ENCODE measurements at places on chromosomes 5 and 9.
A peak's percentile ranks its signal among the peaks of the same experiment; 100 is the strongest.

DNA sequence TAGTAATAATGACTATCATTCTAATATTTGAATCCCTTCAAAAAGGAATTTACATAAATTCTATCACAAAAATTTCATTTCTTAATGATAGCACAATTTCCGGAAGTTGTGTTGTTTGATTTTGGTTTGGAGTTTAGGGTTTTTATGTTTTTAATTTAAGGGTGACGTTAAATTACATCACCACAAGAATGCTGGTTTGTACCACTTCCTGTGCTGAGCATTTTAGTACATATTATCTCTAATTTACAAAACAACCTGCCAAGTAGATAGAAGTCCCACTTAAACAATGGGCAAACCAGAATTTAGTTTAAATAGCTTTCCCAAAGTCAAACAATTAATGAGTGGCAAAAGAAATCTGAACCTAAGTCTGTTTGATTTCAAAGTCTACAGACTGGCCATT, 63.4 kb downstream of the DENND1A start:
- ATAC-seq = no peak

DNA sequence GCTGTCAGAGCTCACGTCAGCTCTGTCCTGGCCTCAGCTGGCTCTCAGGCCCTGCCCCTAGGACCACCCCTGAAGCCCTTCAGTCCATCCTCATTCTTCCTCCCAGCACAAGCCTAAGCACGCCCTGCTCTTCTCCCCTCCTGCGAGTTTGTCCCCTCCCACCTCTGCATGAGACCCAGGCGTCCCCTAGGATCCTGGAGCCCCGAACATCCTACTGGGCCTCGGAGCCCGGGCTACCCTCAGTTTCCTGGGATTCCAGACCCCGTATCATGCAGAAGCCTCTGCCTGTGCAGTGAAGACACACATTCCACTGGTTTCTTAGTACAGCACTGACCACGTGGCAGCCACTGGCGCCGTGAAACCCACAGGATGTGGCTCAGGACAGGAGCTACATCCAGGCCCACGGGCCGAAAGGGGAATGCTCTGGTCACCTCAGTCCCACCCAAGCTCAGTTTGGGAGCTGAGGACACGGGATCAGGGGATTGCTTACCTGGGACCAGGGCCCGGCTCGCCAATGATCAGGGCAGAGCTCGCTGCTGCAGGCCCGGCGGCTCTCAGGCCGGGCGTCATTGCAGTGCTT, 64.2 kb downstream of the ZNF354C start:
- no peak for ATAC-seq

- ATAC-seq = no peak
These were observed 25.0 kb downstream of the RGS3 start for GRCh38 chr9:113488490-113488889.

GRCh38 chr5:109945097-109945678, 255.5 kb downstream of the MAN2A1 start:
- no peak for ATAC-seq

DNA sequence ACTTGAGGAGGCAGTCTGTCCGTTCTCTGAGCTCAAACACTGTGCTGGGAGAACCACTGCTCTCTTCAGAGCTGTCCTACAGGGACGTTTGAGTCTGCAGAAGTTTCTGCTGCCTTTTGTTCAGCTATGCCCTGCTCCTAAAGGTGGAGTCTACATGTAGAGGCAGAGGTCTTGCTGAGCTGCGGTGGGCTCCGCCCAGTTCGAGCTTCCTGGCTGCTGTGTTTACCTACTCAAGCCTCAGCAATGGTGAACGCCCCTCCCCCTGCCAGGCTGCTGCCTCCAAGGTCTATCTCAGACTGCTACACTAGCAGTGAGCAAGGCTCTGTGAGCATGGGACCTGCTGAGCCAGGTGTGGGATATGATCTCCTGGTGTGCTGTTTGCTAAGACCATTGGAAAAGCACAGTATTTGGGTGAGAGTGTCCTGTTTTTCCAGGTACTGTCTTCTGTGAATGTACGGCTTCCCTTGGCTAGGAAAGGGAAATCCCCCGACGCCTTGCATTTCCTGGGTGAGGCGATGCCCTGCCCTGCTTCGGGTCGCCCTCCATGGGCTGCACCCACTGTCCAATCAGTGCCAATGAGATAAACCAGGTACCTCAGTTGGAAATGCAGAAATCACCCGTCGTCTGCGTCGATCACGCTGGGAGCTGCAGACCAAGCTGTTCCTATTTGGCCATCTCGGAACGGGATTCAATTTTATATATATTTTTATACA, 58.5 kb downstream of the CNTRL start:
- peak; percentile 84 for ATAC-seq

DNA sequence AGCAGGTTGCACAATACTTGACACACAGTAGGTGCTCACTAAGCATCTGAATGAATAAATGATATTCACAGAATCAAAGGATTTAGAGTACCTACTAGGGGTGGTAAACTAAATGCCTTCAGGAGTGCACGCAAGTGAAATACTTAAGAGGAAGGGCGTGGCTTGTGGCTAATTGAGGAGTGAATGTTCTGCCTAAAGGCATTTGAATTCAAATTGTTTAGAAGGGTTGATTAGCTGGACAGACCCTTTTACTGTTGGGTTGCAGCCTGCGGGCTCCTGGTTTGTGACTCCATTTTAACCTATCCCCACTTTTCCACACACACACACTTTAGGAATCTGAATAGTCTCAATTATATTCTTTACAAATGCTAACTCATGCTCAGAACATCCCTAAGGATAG, 63.1 kb downstream of the PPP2R2B start:
- no peak for ATAC-seq

- ATAC-seq = no peak
These were observed 176.6 kb upstream of the KCNN2 start for GRCh38 chr5:114185274-114185673.

GRCh38 chr9:16387382-16387781, 483.1 kb downstream of the BNC2 start:
- ATAC-seq = no peak

DNA sequence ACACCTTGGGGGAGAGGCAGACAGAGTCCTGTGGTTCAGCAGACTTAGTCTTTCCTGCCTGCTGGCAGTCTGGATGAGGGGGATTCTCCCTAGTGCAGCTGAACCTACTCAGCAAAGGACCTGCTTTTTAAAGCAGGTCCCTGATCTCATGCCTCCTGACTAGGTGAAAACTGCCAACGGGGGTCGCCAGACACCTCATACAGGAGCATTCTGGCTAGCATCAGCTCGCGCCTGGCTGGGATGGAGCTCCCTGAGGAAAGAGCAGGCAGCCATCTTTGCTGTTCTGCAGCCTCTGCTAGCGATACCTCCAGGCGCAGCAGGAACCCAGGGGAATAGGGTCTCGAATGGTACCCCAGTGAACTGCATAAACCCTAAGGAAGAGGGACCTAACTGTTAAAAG, 225.2 kb downstream of the CDH9 start:
- ATAC-seq = no peak

DNA sequence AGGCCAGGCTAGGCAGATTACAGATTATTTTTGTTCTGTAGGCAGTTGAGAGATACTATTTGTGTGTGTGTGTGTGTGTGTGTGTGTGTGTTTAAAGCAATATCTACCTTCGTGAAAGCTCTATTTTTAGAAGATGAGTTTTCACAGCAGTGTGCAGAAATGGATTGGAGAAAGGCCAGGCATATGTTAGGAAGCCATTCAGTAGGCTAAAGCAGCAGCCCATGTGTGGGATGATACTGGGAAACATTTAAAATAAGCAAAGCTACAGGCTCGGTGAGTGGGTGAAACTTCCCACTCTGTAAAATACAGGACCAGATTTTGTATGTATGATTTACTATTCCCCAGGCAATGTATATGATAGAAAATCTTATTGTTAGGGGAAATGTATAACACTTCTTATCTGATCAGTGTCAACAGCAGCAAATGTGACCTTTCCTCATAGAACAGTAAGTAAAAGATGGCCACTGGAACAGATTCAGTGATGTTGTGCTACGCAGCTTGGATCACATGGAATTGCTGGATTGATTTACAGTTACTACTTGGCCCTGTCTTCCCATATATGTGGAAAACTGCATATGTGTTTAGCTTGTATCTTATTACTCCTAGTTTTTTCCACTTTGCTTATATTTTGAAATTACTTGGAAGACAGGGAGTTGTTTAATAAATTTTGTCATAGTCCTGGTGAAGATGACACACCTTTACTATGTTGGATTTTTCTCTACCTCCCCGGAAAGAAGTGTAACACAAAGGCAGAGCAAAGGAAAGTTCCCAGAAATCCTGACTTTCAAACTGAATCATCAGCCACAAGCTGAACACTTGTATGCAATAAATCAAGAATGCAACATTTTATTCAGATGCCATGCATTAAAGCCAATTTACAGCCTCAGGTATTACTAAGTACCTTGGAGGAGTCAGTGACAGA, 1077.7 kb upstream of the SEMA6A start:
- no peak for ATAC-seq

GRCh38 chr5:59562756-59563389, 330.7 kb downstream of the PDE4D start:
- ATAC-seq = peak; percentile 64

DNA sequence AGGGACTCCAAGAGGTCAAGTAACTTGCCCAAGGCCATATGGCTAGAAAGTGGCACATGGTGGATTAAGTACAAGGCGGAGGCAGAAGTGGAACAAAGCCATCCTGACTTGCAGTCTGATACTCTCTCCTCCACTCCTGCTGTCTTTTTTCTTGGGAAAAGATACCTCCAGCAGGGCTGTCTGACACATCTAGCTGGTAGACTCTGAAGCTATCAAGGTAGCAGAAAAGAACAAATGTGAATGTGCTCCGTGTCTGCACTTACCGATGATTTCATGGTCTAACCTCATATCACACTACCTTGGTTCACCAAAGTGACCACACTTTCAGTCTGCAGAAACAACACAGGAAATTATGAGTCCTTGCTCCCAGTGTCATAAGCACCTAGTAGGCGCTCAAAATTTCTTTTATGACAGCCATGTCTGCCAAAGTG, 284.8 kb downstream of the CRB2 start:
- ATAC-seq = no peak

GRCh38 chr5:58937031-58937681, 354.3 kb downstream of the RAB3C start:
- no peak for ATAC-seq

GRCh38 chr9:137007108-137007815, 10.9 kb upstream of the CLIC3 start:
- no peak for ATAC-seq

DNA sequence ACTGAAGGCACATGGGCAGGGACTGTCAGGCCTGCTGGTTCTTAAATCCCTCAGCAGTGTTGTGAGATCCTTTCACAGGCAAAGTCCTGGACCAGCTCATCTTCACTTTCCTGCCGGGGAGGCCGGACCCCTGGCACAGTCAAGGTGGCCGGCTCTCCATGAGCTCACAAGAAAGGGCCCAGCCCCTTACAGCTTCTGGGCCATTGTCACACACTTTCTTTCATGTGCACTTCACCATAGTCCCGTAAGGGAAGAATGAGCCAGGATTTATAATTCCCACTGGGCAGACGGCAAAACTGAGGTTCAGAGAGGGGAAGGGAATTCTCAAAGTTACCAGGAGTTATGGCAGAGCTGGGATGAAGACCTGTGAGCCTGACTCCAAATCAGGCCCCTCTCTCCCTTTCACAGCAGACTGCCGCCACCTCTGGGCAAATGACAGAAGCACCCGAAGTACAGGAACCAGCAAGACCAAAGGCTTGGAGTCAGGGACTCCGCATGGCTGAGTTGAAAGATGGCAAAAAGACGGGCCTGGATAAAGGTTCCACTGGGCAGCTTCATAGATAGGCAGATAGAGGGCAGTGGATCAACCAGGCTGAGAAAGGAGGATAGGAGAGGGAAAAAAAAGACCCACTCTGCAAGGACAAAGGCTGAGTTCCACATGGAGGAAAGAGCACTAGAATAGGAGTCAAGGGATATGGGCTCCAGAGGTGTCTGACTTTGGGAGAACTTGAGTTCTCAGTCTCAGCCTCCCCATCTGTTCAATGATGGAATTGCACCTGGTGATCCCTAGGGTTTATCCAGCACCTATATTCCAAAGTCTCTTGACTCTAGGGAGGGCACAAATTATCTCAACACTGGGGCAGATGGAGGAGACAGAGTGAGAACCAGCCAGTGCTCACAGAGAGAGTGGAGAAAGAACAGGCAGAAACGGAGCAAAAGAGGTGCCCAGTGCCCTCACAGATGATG, 128.7 kb downstream of the PAX5 start:
- ATAC-seq = no peak

DNA sequence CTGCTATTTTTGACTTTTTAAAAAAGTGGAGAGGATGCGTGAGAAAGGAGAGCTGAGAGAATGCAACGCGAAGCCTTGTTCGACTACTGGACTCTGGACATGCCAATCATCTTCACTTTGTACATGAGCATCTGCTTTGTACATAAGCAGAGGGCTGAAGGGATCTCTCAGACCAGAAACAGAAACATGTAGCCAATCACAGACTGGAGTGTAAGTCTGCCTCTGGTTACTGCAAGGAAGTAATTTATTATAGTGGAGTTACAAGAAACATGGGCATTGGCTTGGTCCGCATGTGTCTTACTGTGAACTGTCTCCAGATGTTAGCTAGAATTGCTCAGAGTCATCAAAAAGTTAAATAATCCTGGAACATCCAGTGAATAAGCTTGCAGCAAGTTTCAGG, 190.0 kb upstream of the GRAMD2B start:
- ATAC-seq = no peak

DNA sequence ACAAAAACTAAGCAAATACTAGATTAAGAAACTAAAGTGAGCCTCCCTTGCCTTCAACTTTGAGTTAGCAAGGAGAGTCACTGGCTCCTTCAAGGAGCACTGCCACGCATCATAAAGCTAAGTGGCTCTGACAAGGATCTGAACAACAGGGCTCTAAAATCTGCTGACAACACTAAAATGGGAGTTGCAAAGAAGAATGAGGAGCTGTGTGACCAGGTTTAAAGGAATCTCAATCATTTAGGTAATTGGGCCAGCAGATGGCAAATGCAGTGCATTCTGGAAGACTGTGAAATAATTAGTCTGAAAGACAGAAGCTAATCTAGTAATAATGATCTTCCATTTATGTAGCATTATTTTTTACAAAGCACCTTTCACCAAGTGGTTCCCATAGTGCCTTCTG, 297.0 kb upstream of the TAS2R1 start:
- no peak for ATAC-seq

DNA sequence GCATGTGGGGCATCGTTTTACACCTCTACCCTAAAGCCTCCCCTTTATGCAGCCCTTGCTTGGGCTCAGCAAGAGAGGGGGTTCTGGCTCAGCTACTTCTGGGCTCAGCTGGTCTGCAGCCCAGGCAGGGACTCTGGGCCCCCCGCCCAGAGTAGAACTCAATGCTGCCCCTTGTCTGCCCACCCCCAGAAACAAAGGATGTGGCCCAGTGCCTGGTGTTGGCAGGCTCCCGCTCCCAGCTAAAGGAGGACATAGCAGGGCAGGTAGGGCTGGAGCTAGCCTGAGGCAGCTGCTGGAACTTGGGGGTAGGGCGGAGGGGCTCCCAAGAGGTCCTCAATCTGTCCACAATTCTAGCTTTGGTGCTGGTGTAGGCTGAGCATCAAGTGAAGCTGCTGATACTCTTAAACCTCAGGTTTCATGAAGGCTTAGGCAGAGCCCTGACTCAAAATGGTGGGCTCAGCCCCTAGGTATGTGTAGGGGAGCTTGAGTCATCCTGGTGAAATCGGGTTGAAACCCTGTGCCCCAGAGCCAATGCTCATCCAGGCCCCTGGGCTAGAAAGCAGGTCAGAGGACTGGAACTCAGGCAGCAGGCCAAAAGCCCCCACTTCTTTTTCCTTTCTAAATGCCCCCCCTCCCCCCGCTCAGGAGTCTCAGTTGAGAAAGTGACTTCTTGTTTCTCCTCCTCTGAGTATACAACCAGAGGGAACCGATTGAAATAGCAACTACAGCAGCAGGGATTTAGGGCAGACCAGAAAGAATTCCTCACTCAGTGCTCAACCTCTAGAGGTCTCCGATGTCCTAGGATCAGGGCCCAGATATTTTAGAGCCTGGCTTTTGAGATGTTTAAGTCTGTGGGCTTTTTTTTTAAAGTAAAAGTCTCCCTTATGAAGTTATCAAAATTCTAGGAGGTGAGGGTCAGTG, 11.4 kb downstream of the PSD2 start:
- ATAC-seq = no peak
